Activated CD8-positive, alpha-beta memory T cell treated with anti-CD3 and anti-CD28 coated beads, Interleukin-2, amount 50 U/mL, for 48 hours (primary cell): ENCODE measurements at places on chromosomes 7 and 10.

DNA sequence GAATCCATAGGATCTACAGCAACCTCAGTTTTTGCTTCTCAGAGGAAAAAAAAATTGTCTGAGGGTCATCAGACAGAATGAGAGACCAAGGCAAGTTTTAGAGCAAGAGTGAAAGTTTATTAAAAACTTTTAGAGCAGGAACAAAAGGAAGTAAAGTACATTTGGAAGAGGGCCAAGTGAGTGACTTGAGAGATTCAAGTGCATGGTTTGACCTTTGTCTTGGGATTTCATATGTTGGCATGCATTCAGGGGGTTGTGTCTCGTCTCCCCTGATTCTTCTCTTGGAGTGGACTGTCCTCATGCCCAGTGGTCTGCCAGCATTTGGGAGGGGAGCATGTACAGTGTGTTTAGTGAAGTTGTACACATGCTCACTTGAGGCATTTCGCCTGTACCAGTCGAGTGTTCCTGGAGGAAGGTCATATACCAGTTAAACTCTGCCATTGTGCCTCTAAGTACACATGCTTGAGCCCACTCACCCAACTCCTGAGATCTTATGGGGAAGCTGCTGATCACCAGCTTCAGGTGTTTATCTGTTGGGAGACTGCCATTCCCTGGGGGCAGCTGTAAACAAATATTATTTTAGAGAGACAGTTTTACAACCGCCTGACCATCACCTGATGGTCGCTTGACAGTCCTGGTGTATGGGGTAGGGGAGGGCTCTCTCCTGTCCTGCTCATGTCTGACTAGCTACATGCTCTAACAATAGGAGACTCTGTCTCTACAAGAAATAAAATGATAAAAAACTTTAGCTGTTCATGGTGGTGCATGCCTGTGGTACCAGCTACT, 109.4 kb downstream of the EEPD1 start:
- no peak for DNase-seq

DNA sequence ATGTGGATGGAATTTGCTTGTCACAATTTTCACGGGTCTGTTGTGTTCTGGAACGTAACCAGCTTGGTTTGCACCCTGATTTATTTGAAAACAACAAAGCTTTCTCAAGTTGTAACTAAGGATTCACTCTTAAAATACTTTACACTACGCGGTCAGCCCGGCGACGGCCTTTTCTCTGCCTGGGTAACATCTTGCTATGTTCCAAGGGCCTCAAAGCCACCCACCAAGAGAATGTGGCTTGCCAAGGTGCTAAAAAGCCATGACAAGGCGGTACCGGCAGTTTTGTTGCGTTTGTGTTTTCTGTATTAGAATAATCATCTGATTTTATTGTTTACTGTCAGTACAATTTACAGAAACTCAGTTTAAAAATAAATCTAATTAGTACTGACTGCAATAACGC, 220.9 kb downstream of the SFMBT2 start:
- peak; percentile 25 for DNase-seq

DNA sequence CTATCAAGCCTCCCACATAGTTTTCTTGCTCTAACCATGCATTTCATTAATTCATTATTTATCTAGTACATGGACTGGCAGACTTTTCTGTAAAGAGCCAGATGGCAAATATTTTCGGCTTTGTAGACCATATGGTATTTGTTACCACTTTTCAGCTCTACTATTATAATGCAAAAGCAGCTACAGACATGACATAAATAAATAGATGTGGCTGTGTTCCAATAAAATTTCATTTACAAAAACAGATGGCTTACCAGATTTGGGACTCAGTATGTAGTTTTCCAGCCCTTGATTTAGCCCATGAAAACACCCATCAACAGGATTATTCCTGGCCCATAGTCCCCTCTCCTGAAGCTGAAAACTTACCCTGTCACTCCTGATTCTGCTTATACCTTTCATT, 32.1 kb downstream of the PLCE1 start:
- no peak for DNase-seq

GRCh38 chr10:36468620-36469019, 656.8 kb upstream of the ANKRD30A start:
- DNase-seq: no peak

DNA sequence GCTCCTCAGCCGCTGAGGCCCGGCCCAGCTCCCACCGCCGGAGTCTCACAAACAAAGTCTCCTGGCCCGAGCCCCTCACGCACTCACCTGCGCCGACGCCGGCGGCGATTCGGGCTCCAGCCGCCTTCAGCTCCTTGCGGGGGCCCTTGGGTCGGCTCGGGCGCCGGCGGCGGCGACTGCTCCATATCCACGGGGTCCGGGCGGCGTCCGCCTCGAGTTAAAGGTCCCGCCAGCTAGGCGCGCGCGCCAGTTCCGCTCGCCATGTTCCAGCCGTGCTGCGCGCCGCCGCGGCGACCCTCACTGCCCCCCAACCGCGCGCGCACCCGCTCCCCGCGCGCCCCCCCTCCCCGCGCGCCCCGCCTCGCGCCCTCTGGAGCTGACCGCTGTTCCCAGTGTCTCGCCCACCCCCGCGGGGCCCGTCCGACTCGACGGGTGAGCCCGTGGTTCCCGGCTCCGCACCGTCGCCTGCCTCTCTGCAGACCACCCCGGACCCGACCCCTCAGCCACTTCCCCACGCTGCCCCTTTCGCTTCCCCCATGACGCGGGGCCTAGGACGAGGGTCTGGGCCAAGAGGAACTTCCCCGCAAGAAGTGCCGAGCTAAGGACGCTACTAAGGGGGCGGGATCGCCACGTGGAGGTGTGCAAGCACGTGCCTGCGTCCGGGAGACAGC, 396.1 kb downstream of the ZNF33B start:
- no peak for DNase-seq

DNA sequence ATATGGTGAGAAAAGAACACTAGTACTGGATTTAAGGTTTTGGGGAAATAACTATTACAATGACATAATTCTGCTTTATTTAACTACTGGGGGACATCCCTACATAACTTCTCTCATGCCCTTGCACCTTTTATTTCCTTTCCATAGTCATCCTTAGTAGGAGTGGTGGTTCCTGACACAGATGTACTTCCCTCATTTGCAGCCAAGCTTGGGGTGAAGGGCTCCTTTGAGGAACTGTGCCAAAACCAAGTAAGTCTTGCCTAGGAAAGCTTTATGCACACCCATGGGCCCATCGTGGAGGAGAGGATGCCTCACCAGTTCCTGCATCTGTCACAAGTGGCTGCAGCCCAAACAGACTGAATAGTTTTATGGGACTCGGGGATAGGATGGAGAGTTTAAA, 20.6 kb downstream of the ZDHHC6 start:
- no peak for DNase-seq

- peak; percentile 12 for DNase-seq
These were observed 284.6 kb downstream of the RPS24 start for GRCh38 chr10:78318305-78318704.

- peak; percentile 53 for DNase-seq
These were observed 5.4 kb downstream of the SFR1 start for GRCh38 chr10:104127411-104127810.

DNA sequence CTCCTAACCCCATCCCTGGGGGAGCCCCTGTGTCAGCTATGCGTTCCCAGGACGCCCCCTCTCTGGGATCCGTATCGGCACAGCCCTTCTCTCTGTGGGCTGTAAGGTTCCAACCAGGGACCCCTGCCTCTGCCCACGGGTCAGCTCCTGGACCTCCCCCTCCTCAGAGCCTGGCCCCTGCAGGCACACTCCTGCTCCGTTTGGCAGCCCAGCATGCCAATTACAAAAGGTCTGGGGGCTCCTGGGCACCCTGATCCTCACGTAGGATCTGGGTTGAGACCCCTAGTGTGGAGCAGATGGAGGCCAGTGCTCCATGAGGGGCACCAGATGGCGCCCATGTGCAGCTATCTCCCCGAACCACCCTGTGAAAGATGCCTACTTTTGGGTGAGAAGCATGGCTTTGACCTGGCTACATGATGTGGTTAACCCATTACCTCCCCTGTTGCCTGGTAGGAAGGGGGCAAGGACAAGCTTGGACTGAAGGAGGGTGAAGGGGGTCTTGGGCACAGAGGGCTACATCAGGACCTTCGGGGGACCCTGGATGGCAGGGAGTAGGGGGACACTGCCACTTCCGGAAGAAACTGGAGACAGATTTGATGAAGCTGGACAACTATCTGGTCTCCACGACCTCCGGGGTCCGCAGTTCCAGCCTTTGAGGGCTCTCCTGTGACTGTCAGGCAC, 9.0 kb downstream of the TACR2 start:
- DNase-seq: peak; percentile 65

DNA sequence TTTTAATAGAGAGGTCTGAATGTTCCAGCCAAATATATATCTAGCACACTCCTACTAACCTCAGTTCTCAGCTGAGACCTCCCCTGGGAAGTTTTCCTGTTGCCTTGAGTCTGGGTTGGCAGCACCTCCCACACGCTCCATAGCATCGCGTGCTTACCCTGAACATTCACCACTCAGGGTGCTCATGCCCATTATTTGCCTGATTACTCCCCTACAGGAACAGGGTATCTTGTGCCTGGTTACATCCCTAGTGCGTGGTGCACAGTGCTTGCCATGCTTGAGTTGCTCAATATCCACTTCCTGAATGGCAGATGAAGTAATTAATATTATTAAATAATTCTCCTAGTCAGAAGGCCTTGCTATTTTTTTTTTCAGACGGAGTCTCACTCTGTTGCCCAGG, 269.9 kb upstream of the IMMP2L start:
- DNase-seq: no peak

- no peak for DNase-seq
These were observed 192.6 kb downstream of the MGMT start for GRCh38 chr10:129659508-129660268.

DNA sequence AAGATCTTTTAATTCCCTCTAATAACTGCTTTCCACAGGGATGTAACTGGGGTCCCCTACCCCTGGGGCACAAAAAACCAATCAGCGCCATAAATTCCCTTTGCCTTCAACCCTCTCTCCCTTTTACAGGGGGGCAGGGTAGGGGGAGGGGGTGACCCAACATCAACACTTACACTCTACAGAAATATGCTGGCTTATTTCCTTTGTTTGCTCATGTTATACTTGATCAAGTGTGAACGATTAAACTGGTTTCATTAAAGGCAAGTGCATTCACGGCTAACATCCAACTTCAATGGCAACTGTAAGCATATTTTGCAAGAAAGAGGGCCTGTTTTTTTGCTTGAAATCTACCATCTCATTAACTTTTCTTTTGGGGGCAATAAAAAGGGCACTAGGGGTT, 2.9 kb downstream of the CTBP2 start:
- no peak for DNase-seq

DNA sequence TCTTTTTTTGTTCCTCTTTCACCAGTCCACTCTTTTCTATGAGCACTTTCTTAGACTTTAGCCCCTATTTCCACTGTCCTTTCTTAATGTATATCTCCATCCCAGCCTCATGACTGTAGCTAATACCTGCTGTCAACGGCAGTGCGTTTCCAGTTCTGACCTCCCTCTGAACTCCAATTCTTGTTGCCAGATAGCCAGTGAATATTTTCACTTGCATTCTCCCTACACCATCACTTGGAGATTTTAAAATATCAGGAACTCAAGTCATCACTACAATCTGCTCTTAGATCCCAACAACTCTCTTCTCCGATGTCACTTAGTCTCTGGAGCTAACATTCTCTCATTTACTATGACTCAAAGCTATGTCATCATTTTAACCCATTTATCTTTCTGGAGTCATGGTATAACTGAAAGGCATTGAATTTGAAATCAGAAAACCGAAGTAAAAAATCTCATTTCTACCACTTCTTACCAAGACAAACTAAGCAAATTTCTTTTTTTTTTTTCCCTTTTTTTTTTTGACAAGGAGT, 5.1 kb upstream of the SLC16A12 start:
- no peak for DNase-seq

DNA sequence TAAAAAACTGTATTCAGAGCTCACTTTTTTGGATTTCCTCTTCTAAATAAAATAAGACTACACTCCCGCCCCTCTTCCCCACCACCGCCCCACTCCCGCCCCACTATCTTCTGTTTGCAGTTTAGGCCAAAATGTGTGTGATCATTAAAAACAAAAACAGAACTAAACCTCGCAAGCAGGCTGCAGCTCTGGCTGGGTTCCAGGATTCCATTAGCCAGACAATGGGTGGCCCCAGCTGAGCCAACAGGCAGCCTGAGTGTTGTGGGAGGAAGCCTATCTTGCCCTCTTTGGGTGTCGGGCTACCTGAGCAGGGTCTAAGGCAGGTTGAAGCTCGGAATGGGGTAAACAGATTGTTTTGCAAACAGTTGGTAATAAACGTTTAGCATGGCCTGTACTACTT, 41.7 kb downstream of the ARL4A start:
- no peak for DNase-seq

- DNase-seq: no peak
These were observed 99.6 kb upstream of the NPS start for GRCh38 chr10:127449490-127449889.

GRCh38 chr7:80588591-80588990, 49.9 kb upstream of the CD36 start:
- no peak for DNase-seq

- no peak for DNase-seq
These were observed 98.5 kb downstream of the PHTF2 start for GRCh38 chr7:77897004-77897547.

- DNase-seq: no peak
These were observed 38.4 kb upstream of the ZNF438 start for GRCh38 chr10:31070025-31070424.

DNA sequence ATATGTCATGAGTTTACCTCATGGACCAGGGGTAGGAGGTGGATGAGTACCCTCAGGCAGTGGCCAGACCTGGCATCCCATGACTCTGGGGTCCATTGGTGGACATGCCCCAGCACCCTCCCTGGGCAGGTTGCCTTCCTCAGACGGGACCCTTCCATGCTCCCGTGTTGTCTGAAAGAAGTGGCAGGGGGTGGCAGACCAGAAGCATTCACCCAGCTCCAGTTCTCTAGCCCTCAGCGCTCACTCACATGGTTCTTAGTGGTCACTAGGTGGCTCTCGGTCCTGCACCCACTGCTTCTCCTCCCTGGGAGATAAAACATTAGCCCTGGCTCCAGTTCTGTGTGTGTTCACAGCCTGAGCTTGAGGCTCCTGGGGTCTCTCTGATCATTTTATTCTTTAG, 6.0 kb downstream of the RBP3 start:
- DNase-seq: no peak

DNA sequence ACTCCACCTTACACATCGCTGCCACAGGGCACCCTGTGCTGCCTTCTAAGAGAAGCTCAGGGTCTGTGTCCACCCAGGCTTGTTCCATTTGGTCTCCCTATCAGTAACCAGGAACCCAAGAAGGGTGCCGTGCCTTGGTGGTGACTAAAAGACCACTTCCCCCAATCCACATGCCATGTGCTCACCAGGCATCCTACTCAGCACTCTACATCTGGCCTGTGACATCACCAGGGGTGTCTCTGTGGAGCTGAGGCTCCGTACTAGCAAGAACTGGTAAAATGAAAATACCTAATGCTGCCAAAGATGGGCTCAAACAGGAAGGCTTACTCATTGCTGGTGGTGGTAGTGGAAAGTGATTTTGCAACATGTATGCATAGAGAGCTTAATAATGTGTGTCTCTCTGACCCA, 19.0 kb upstream of the C10orf71 start:
- DNase-seq: peak; percentile 49

DNA sequence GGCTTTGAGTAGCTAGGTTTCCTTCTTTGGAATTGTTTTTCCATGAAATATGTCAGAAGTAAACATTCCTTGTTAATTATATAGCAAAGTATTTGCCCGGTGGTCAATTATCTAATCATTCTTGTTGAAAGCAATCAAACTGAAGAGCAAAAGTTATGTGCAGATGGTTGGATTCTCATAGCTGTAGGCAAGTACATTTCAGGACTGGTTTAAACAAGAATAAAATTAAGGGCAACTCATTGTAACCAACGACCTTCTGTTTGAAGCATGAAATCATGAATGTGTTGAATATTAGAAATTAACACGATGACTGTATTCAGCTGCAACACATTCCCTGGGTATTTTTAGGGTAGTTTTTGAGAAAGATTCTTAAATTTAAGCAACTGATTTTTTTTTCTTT, 61.8 kb upstream of the NMT2 start:
- DNase-seq: no peak
